A172 (cell line): ENCODE measurements at places on chromosomes 7 and 10. TPM values are rescaled to one million over a fixed set of nuclear protein-coding genes. Genes with fewer than 3 reads are reported as not detected.

The JAKMIP3 gene
- 0.26 and 0.64 TPM in 2 replicates for total RNA-seq

GRCh38 chr7:12540850-12541249 is 29.7 kb upstream of the SCIN start:
- DNase-seq, result no peak

- no peak for DNase-seq
These were observed 56.5 kb upstream of the SP4 start for GRCh38 chr7:21371360-21371759.

GRCh38 chr10:42574336-42574735 is 64.0 kb downstream of the ZNF33B start:
- DNase-seq, result no peak

DNA sequence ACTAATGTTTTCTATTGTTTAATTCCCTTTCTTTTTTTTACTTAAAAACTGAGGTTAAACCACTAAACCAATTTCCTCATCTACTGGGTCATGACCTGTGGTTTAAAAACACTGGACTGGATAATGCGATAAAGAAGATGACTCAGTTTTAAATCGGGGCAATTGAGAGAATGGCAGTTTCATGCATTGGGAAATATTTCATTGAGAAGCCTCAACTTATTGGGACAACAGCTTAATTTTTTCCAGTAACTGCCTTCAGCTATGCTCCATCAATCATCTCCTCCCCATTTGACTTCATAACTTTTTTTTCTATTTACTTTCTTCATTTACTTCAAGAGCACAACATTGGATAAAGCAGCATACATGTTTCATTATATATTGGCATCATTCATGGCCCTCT is 61.8 kb upstream of the MET start:
- peak; percentile 68 for DNase-seq

DNA sequence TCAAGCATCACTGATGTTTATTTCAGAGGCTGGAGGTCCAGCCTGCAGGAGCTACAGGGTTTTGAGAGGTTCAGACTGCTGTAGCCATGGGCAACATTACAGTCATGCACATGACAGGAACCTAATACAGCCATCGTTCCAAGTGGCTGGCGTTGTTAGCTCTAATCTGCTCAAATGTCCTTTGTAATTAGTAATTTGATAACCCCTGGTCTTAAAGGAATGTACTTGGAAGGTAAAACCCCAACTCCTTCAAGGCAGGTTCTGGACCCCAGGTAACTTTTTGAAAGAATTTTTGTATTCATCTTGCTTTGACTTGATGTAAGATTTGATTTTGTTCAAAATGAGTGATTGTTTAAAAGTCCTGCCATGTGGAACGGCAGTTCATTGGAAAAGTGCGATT is 34.7 kb upstream of the FOXI2 start:
- DNase-seq, result no peak

- DNase-seq, result no peak
These were observed 585.0 kb upstream of the MBL2 start for GRCh38 chr10:53357587-53357986.

DNA sequence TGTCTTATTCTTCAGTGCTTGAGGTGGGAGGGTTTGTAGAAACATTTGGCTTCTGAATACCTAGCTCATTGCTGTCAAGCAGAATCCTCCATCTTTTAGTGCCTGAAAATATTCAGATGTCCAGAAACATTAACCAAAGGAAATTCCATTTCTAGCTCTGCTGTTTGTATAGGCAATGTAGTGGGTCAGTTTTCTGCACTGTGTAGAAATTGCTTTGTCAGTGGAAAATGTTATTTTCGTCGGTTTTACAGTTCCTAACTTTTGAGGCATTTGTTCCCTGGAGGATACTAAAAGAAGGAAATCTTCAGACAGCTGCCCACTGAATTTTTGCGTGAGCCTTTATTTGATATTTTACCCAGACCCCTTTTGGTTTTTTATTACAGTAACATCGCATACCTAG is 143.4 kb downstream of the TPST1 start:
- DNase-seq, result no peak

DNA sequence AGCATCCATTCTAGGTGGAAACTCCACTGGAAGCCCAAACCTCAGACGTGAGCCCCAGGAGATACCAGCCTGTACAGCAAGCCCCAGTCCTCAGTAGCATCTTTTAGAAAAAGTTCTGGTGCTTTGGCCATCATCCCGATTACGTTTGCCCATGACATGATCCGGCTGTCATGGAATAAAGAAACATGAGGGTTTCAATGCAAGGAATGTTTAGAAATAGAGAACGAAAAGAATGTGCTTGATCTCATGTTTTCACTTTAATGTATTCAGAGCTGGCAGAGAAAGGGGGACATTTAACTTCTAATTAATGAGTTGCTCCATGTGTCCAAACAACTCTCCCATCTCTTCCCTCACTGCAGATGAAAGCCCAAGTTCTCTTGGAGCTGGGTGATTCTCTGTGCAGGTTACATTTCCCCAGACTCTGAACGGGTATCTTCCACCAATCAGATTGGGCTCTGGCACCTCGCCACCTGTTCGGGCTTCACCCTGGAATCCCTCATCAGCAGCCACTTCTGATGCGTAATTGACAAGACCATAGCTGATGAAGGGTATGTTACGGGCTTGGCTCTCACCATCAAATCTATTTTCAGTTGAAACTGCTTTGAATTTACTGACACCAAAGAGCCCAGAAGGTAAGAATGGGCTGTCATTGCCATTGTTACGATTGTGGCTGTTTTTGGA is 165.3 kb downstream of the PLXNA4 start:
- DNase-seq, result no peak

DNA sequence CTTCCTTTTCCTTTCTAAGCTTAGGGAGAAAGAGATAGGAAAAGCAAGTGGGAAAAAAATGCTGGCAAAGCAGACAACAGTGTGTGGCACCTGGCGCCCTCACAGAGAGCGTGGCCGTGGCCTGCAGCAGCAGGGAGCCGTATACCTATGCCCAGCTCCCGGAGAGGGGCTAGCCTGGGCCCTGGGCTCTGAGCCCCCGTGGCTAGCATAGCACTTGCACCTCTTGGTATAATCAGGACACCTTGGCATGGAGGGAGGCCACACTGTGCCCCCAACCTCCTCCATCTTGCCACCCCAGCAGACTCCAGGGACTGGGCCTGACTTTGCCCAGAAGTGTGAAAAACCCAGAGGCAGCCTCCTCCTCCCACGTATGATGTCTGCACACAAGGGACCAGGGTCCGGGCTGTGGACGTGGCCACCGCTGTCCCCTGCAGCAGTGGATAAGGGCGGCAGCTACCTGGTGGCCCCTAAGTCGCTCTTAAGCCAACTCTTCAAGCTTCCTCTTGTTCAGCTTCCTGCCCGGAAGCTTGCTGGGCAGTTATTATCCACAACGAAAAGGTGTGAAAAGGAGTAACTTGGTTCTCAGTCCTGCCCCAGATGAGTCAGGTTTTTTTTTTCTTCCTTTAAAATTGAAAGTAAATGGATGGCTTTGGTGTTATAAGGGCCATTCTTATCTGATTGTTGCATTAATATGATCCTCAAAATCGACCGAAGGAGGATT is 249.1 kb upstream of the PITRM1 start:
- no peak for DNase-seq

- no peak for DNase-seq
These were observed 89.3 kb downstream of the DNMBP start for GRCh38 chr10:99920486-99920885.

DNA sequence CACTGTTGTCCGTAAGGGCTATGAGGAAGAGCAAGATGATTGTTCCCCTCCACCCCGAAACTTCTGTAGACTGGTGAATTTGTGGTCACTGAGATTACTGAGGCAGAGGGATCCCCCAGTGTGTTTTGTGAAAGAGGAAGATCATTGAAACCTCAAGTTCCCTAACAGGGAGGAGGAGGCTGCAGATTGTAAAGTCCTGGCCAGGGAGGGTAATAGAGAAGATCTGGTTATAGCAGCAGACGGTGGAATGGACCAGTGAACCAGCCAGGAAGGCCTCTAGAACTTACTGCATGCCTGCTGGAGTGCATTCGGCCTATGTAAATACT is 31.1 kb downstream of the LMTK2 start:
- no peak for DNase-seq
